Astrocyte (in vitro differentiated cells and primary cell): ENCODE measurements at places on chromosomes 7 and 10. TPM values are rescaled to one million over a fixed set of nuclear protein-coding genes. Genes with fewer than 3 reads are reported as not detected.

DNA sequence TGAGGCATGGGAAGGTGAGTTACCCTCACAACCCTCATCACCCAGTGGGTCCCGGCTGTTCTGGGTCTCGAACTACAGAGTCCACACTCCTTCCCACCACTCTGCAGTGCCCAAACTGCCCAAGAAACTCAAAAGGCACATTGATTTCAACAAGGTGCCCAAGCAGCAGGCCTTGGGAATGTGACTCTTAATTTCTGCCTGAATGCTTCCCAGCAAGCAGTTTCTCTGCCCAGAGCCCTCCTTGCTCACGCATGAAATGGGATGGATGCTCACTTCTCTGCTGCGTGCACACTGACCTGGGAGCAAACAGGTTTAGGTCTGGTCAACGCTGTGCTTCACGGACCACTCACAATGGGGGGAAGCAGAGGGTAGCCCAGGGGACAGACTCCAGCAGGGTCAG is 77.9 kb downstream of the GRB10 start:
- H3K27me3 ChIP-seq = no peaks in the 10 kb centered on the region
- peaks cover 16% of the 10 kb centered on the region for H3K36me3 ChIP-seq
- no peaks in the 10 kb centered on the region for H3K4me1 ChIP-seq
- no peak overlapping the region for H3K27ac ChIP-seq

DNA sequence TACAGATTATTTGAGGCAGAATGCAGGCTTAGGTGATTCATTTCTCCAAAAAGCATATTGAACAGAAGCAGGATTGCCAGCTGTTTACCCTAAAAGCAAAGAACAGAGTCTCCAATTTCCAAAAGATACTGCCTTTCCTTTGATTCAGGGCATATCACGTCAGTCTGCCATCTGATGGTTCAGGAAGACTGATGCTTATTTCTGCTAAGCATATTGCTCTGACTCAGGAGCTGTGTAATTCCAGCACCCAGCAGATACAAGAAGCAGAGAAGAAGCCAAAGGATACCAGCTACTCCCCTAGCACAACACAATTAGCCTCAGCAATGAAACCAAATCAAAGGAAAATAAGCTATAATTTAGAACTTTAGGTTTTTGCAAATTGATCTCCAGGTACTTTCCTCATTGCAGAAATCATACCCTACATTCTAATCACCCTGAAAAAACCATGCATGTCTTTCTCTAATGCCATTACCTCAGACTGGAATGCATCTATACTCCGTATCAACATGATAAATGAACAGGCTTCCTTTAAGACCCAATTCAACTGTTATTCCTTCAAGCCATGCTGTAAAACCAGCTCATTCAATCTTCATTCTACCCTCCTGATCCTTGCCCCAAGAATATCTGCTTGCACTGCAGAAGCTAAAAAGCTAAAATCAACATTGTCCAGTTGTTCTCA is 55.1 kb downstream of the ABI1 start:
- H3K36me3 ChIP-seq = no peaks in the 10 kb centered on the region
- H3K27ac ChIP-seq = no peak overlapping the region
- no peaks in the 10 kb centered on the region for H3K27me3 ChIP-seq
- no peak overlapping the region for H3K4me3 ChIP-seq
- DNase-seq = peak; percentile 57

PILRB gene
- 19.9 and 21.1 TPM in 2 replicates for total RNA-seq

- H3K4me1 ChIP-seq = peaks cover 11% of the 10 kb centered on the region
- H3K36me3 ChIP-seq = no peaks in the 10 kb centered on the region
Observed at GRCh38 chr7:146956853-146957252, 840.3 kb downstream of the CNTNAP2 start.

DNA sequence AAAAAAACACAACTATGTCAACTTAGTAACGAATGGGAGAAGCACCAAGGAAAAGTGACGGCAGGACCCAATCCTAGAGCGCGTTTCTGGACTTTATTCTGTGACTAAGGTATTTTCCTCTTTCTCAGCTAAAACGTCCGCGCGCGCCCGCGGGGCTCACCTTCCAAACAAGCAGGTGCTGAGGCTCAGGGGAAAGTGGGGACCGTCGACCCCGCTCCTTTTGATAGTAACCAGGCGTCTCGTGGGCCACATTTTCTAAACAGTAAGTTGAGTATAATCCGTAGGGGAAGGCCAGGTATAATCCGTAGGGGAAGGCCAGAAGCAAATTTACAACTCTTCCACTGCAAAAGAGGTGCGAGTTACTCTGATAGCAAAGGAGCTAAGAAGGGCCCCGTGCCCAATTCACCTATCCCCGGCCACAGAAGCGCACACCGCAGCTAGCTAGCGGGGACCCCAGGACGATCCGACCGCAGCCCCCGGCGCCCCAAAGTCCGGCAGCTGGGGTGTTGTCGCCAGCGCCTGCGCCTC is 743 bp downstream of the MKI67 start:
- no peaks in the 10 kb centered on the region for H3K27me3 ChIP-seq
- DNase-seq = no peak
- H3K27ac ChIP-seq = peak overlapping the region; percentile 56
- H3K4me1 ChIP-seq = peaks cover 7% of the 10 kb centered on the region
- H3K4me3 ChIP-seq = peak overlapping the region; percentile 83

DNA sequence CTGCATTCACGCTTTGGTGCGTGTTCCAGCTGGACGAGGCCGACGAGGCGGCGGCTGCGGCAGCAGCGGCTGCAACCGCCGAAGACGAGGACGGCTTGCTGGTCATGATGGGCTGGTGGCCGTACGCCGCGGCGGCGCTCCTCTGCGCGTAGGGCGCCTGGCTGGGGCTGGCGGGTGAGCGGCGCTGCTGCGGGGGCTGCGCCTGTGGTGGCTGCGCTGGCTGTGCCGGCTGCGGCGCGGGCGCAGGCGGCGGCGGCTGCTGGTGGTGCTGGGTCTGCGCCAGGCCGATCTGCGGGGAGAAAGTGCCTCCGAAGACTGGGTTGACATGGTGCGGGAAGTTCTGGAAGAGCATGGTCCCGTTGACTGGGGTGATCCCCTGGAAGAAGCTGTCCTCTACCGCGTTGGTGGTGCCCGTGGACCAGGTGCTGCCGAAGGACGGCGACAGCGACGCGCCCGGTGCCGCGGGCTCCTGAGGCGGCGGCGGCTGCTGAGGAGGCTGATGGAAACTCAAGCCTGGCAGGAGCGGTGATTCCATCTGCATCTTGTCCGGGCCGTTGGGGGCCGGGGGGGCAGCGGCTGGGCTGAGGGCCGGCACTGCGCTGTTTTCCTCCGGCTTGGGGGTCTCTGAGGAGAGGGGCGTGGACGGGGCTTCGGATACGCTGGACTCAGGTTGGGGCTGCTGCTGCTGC is 51.1 kb downstream of the CPEB3 start:
- no peaks in the 10 kb centered on the region for H3K36me3 ChIP-seq
- H3K27me3 ChIP-seq = no peaks in the 10 kb centered on the region
- H3K27ac ChIP-seq = no peak overlapping the region
- peak; percentile 29 for DNase-seq

GRCh38 chr7:701086-701671 is 25.3 kb upstream of the DNAAF5 start:
- no peak for DNase-seq
- no peak overlapping the region for H3K4me3 ChIP-seq
- peaks cover 7% of the 10 kb centered on the region for H3K4me1 ChIP-seq

DNA sequence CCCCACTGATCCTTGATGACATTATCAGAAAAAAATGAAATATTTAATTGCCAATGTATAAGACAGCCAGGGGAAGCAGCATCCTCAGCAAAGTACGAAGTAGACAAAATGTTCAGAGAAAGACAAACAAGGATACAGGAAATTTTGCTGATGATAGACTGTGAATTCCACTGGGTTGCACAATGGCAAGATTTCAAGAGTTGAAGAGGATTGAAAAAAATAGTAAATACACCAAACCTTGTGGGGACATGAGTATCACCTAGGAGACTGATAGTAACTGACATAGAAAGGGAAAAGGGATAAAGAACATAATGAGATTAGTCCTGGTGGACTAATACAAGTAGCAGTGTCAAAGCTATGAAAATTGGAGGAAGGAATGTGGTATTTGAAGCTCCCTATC is 16.5 kb downstream of the CNOT4 start:
- no peaks in the 10 kb centered on the region for H3K36me3 ChIP-seq
- no peaks in the 10 kb centered on the region for H3K27me3 ChIP-seq
- no peak overlapping the region for H3K27ac ChIP-seq

GRCh38 chr7:2922866-2923265 is 78.8 kb upstream of the GNA12 start:
- H3K4me1 ChIP-seq = no peaks in the 10 kb centered on the region
- H3K36me3 ChIP-seq = no peaks in the 10 kb centered on the region
- H3K27me3 ChIP-seq = peaks cover 3% of the 10 kb centered on the region
- H3K4me3 ChIP-seq = no peak overlapping the region
- DNase-seq = no peak
- H3K27ac ChIP-seq = no peak overlapping the region

NKX2-3 gene
- total RNA-seq = not detected in 2 replicates

GRCh38 chr7:134729895-134730294 is 49.5 kb upstream of the CALD1 start:
- no peaks in the 10 kb centered on the region for H3K36me3 ChIP-seq
- peaks cover 15% of the 10 kb centered on the region for H3K4me1 ChIP-seq
- H3K4me3 ChIP-seq = no peak overlapping the region
- H3K27ac ChIP-seq = peak overlapping the region; percentile 23
- H3K27me3 ChIP-seq = no peaks in the 10 kb centered on the region

- peaks cover 3% of the 10 kb centered on the region for H3K36me3 ChIP-seq
Observed at GRCh38 chr10:86840498-86840897, 84.1 kb downstream of the BMPR1A start.

DNA sequence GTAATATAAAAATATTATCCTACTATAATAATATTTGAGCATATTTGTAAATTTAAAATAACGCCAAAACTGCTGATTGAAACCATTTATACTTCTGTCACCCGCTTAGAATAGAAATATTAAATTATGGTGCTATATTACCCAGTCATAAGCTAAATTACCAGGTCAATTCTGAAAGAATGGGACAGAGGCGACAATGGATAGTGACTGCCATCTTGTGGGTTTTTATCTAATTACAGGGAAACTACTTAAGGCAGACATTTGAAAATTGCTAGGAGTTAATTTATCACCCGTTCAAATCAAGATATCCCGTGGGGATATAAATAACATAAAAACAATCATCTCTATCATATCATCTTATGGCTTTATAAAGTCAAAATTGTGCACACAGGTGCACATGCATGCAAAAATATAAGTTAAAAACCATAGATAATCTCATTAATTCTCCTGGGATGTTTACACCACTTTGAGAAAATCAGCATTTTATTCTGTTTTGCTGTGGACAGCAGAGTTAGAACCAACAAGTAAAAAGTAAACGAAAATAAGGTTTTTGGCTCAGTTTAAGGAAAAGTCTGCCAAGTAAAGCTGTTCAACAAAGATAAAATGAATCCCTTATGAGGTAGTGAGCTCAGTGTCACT is 41.3 kb upstream of the HPSE2 start:
- no peak for DNase-seq
- H3K4me3 ChIP-seq = no peak overlapping the region
- H3K27ac ChIP-seq = no peak overlapping the region
- no peaks in the 10 kb centered on the region for H3K27me3 ChIP-seq
- no peaks in the 10 kb centered on the region for H3K4me1 ChIP-seq

LAMB1 gene
- total RNA-seq = 403 and 411 TPM in 2 replicates

DNA sequence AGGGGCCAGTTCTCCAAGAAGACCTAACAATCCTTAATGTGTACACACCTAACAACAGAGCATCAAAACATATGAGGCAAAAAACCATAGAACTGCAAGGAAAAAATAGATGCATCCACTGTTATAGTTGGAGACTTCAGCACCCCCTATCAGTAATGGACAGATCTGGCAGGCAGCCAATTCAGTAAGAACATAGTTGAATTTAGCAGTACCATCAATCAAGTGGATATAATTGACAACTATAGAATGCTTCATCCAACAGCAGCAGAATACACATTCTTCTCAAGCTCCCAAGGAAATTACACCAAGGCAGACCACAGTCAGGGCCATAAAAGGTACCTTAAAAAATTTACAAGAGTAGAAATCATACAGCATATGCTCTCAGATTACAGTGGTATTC is 42.2 kb downstream of the POLL start:
- no peak overlapping the region for H3K27ac ChIP-seq
- H3K4me3 ChIP-seq = no peak overlapping the region
- no peak for DNase-seq
- H3K4me1 ChIP-seq = no peaks in the 10 kb centered on the region
- H3K27me3 ChIP-seq = no peaks in the 10 kb centered on the region

SCD gene
- total RNA-seq = 324 and 428 TPM in 2 replicates

- peaks cover 90% of the 10 kb centered on the region for H3K36me3 ChIP-seq
- no peak for DNase-seq
- H3K4me3 ChIP-seq = no peak overlapping the region
Observed at GRCh38 chr7:107960272-107960671, 42.7 kb downstream of the LAMB1 start.

PLEKHS1 gene
- total RNA-seq = not detected in 2 replicates

DNA sequence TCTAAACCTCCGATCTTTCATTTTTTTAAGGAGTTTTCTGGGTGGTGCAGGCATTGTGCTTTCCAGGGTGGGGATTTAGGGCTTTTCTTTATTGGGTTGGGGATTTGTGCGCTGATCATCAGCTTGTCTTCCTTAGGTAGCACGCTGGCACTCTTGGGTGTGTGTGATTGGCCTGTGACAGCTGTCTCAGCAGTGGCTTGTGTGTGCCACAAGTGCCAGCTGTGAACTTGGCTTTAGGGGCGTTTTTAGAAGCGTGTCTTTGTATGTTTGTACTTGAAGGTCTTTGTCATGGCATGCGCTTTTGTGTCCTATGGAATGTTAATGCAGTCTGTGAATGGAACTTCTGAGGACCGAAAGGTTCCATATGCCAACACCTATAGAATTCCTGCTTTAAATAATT is 788 bp downstream of the AKAP9 start:
- DNase-seq = peak; percentile 23
- H3K27ac ChIP-seq = peak overlapping the region; percentile 94
- H3K36me3 ChIP-seq = no peaks in the 10 kb centered on the region
- H3K4me1 ChIP-seq = peaks cover 5% of the 10 kb centered on the region
- H3K4me3 ChIP-seq = peak overlapping the region; percentile 97

GRCh38 chr10:30019468-30019867 is 39.9 kb downstream of the JCAD start:
- H3K27me3 ChIP-seq = no peaks in the 10 kb centered on the region
- H3K4me3 ChIP-seq = no peak overlapping the region
- DNase-seq = no peak
- peaks cover 3% of the 10 kb centered on the region for H3K36me3 ChIP-seq

DNA sequence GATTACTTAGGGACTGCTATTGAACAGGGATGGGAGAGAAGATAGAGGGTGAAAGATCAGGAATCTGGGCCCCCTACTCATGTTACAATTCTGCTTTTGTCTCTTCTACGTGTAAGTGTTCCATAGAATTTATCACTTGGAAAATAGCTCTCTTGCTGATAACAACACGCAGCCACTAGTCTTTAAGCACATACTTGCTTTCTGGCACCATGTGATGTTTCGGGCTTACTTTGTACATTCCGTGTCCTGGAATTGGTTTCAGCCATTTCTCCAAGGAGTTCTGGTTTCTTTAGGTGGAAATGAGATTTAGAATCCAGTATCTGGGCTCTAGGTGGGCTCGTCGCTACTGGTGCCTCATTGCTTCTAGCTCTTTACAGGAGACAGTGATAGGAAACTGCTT is 59.7 kb downstream of the TFAM start:
- no peaks in the 10 kb centered on the region for H3K27me3 ChIP-seq
- no peak for DNase-seq
- H3K27ac ChIP-seq = no peak overlapping the region
- H3K4me3 ChIP-seq = no peak overlapping the region
- no peaks in the 10 kb centered on the region for H3K36me3 ChIP-seq

HOXA11 gene
- total RNA-seq = not detected in 2 replicates

COBL gene
- 3.6 and 6.4 TPM in 2 replicates for total RNA-seq

GRCh38 chr7:66296001-66296521 is 90.9 kb downstream of the TPST1 start:
- H3K4me1 ChIP-seq = no peaks in the 10 kb centered on the region
- H3K4me3 ChIP-seq = no peak overlapping the region
- H3K27me3 ChIP-seq = no peaks in the 10 kb centered on the region
- H3K36me3 ChIP-seq = no peaks in the 10 kb centered on the region
- DNase-seq = peak; percentile 84
